NCI-H460 (cell line): ENCODE measurements at places on chromosomes 16 and 17. TPM values are rescaled to one million over a fixed set of nuclear protein-coding genes. Genes with fewer than 3 reads are reported as not detected.

Gene TCAP
- 0.63 and 1.1 TPM in 2 replicates for total RNA-seq

Gene PITPNM3
- total RNA-seq = 0.84 and 1.0 TPM in 2 replicates

Gene MRPL27
- 61.6 and 66.7 TPM in 2 replicates for total RNA-seq

Gene ZP2
- total RNA-seq = not detected in 2 replicates

Gene IRX5
- 1.5 and 2.2 TPM in 2 replicates for total RNA-seq

Gene GRIN2C
- not detected in 2 replicates for total RNA-seq
